ENCODE measurements at places on chromosomes 1 and 21. TPM values are rescaled to one million over a fixed set of nuclear protein-coding genes. Genes with fewer than 3 reads are reported as not detected.

Gene LIPI
- not detected for total RNA-seq

Gene OLIG1
- not detected for total RNA-seq

DNA sequence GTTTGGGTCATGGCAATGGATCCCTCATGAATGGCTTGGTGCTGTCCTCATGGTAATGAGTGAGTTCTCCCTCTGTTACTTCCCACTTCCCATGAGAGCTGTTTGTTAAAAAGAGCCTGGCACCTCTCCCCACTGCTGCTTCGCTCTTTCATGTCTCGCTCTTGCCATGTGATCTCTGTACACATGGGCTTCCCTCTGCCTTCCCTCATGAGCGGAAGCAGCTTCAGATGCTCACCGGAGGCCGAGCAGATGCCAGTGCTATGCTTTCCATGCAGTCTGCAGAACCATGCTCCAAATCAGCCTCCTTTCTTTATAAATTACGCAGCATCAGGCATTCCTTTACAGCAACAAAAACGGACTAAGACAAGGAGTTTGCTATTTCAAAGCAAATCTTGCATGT, 14.9 kb upstream of the GNPAT start:
- DNase-seq = no peak

Gene BNIPL
- total RNA-seq = 0.66 TPM

DNA sequence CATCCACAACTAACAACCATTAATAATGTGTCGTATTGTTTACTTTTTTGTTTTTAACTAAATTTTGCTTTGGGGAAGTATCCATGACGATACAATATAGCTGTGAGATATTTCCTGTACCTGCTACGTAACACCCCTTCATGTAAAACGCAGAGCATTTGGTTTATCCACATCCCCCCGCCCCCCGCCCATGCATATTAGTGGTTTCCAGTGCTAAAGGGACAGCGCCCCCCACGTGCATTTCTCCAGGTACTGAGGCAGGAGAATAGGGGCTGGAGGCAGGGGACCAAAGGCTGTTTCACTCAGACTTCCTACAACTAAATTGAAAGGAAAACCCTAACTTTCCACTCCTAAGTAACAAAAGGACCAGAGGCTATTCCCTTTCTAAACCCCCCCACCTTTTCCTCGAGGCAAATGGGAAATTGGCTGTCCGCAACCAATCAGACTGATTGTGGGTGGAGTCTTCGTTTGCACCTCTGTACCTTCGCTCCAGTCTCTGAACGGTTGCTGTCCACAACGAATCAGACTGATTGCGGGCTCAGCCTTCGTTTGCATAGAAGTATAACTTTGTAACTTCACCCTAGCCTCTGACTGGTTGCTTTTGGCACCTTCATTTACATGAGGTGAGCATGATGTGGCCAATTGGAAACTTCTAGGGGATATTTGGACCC, 12.2 kb upstream of the RIPK4 start:
- DNase-seq = peak; percentile 77

DNA sequence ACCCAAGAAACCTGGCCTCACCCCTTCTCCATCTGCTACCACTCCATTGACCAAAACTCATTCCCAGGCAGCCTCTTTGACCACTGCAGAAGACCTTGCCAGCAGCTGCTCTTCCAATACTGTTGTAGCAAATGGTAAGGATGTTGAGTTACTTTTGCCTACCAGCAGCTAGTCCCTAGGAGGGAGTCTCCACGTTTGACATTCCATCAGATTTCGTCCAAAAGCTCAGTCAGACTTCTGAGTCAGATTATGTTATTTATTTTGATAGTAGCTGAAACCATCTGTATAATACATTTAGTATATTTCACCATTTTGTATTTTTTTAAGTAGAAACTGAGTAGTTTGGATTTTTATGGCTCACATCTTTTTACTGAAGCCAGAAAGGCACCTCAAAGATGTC, 51.5 kb upstream of the WNT2B start:
- no peak for DNase-seq

Gene LCE2C
- not detected for total RNA-seq

DNA sequence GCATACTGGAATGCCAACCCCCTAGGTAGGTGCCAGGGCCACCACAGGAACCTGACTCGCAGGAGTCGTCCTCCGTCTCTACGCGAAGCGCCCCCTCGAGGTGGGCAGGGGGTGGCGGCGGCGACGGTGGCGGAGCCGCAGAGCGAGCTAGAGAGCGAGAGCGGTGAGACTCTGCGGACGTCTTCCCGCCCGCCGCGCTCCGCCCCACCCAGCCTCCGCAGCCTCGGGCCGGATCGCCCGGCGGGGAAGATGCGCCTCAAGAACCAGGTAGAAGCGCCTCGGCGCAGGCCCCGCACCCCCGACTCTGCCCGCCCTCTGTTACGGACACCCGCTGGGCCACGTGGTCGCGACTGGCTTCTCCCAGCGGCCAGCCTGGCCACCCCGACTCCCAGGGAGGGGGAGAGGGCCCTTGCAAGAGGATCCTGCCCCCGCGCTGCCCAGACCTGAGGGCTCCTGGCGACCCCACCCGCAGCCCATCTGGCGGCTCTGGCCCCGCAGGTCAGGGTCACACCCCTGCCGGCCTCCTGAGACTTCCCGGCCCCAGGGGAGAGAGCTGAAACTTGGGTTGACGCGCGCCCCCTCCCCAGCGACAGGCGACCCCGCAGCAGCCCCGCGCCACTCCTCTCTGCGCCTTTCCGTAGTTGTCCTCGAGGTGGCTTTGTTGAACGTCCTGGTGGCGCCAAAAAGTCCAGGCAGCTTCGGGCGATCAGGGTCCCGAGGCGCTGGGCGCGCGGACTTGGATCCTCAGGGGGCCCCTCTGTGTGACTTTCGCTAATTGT, 24.4 kb upstream of the AGBL4 start:
- DNase-seq = peak; percentile 1

Gene OR6N1
- total RNA-seq = not detected

Measured in cardiac muscle cell (in vitro differentiated cells and primary cell).